ENCODE measurements at places on chromosomes 4 and X.

DNA sequence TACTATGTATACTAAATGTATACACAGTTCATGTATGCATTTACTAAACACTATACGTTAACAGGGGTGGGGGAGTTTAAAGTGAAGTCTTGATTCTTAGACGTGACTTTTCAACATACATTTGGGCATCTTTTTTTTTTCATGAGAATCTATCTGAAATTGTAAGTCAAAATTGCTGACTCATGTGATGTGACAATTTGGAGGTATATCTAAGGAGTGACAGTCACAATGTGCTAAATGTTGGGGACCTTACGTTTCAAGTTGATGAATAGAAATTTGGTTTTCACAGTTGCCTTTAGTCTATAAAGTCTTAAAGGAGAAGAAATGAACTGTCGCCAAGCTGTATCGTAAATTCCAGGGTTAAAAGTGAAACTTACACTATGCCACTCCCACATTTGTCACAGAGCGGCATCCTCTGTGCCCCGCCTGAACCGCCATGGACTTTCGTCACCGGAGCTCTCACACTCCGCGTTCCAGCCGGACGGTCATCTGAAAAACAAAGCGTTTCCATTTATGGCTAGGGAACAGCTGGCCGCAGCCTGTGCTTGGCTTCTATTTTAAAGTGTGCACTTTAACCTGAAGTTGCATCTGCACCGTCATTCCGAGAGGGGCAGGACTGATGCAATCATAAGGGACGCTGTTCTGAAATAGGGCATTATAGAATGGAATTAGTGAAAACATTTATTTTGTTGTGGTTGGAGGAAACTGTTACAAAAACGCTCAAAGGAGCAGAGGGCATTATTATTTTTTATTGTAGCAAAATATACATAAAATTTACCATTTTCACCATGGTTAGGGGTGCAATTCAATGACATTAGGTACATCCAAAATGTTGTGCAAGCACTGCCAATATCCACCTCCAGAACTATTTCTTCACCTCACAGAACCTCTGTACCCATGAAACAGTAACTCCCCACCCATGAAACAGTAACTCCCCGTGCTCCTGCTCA lies 30.9 kb downstream of the PDLIM3 start:
- H3K27me3 ChIP-seq, result no peaks in the 10 kb centered on the region
- no peak for DNase-seq
- H3K4me3 ChIP-seq, result no peak overlapping the region
- no peaks in the 10 kb centered on the region for H3K4me1 ChIP-seq
- H3K36me3 ChIP-seq, result no peaks in the 10 kb centered on the region
- H3K27ac ChIP-seq, result no peak overlapping the region

GRCh38 chrX:133046601-133047000 lies 50.3 kb downstream of the USP26 start:
- no peaks in the 10 kb centered on the region for H3K36me3 ChIP-seq
- no peaks in the 10 kb centered on the region for H3K4me1 ChIP-seq
- H3K27me3 ChIP-seq, result no peaks in the 10 kb centered on the region
- H3K4me3 ChIP-seq, result no peak overlapping the region
- H3K27ac ChIP-seq, result no peak overlapping the region

DNA sequence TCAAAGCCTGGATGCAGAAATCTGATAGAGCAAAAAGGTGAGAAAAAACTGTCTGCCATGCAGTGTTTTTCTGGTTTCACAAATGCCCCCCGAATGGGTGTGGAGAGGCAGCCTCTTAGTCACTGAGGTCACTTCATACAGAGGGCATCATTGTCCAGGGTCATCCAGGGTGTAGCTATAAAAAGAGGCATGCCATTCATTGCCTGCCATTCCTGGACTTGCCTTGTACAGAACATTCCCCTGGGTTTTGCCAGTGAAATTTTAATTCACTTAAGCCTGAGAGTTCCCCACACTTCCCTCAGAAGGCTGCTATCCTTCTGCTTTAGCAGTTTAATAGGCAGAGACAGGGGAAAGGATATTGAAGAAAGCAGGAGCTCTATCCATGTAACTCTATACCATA lies 230.3 kb downstream of the UNC5C start:
- H3K27me3 ChIP-seq, result no peaks in the 10 kb centered on the region
- DNase-seq, result no peak
- H3K27ac ChIP-seq, result no peak overlapping the region
- H3K4me1 ChIP-seq, result no peaks in the 10 kb centered on the region
- no peak overlapping the region for H3K4me3 ChIP-seq

DNA sequence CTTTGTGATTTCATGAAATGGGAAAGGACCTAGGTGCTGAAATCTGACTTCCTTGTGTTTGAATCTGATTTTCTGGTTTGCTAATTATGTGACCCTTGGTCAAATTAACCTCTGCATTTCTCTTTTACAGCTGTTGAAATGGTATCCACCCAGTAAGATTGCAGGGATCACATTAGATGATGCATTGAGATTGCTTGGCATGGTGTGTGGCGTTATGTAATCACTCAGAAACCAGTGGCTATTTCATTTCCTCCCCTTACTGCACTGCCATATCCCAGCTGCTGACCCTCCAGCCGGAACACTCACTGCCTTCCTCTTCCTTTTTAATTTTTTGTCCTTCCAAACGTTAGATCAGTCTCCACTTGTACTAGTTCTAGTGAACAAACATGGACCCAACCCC lies 79.0 kb downstream of the KLHL8 start:
- no peak overlapping the region for H3K4me3 ChIP-seq
- H3K4me1 ChIP-seq, result no peaks in the 10 kb centered on the region
- no peak overlapping the region for H3K27ac ChIP-seq
